ENCODE measurements at places on chromosomes 12 and 14.

DNA sequence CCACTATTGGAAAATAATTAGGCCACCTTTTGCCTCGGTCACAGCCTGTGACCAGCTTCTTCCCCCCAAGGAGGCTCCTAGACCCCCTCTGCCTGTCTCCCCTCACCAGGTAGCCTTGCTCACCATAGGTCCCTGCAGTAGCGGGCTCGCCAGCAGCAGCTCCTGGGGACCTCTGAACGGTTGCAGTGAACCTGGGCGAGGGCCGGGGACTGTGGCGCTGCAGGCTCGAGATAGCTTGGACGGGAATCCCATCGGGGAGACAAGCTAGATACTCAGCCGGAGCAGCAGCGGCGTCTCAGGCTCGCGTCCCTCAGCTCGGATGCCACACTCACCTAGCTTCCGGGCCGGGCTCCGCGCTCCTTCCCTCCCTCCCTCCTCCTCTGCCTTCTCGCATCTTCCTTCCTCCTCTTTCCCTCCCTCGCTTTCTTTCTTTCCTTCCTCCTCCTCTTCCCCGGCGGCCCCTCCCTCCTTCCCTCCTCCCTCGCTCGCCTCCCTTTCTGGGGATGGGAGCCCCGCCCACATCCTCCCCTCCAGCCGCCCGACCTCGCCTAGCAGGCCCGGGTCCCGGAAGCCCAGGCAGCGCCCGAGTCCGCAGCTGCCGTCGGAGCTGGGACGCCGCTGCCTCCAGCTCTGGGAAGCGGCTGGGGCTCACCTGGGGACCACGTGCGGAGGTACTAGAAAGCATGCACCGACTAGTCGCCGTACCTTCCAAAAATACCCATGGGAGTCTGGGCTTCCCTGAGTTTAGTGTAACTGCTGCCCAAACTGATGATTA lies at the start of gene BMP4:
Gene BMP4, minus strand, starts transcription at position 399 of the 775 bp plus-strand sequence. CDS start 4,603 bp downstream, outside the sequence.
- DNase-seq: peak; percentile 99

DNA sequence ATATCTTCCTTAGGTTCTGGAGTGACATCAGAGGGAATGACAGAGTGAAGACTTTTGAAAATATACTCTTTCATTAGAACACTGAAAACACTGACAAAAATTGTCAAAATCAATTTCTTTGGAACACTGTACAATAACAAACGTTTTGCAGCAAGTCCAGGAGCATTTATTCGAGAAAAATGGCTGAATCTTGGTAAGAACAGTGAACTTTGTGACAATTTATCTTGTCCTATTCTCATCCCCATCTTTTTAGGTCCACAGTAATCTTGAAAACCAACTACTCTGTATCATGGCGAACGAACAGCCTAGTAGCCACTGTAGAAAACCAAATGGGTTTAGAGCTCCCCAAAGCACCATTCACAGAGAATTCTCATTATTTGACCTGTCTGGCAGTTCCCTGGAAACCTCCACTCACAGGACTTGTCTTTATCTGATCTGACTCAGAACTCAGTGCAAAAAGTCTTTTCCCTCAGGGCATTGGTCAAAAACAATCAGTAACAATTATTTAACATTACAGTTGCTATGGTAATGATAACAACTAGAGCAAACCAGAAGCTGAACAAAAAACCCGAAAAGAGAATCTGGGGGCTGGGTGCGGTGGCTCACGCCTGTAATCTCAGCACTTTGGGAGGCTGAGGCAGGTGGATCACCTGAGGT lies 20.3 kb upstream of the PPP2R5E start:
- no peak for DNase-seq

DNA sequence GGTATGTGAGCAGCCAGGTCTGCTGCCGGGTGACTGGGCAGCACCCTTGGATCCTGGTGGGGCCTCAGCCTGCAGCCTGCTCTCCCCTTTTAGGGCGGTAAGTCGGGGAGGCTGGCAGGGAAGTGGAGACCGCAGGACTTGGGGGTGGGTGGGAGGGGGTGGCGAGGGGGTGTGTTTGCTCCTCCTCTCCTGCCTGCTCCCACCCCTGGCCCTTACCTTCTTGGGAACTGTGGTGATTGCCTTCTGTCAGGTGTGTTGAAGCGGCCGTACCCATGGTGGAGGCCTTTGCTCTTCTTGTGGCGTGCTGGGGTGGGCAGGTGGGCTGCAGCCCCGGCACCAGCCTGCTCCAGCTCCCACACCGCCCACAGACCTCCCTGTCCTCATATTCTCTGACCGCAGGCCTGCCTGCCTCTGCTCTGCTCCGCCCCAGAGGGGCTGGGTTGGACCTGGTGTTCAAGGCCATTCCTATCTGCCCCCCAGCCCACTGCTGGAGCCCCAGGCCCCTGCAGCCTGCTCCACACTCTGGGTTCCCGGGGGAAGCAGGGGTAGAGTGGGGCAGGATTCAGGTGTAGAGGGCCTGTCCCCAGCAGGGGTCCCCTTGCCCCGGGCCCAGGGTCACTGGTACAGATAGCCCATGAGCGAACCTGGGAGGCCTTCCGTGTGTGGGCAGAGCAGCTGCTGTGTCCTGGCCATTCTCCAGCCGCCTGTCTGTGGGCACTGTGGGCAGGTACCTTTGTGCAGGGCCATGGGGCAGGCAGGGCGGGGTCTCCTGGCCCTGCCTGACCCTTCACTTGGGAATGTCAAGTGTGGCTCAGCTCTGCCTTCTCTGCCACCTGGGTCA lies 5.2 kb downstream of the TEDC1 start:
- DNase-seq: no peak

GRCh38 chr12:106220536-106220935 lies 27.3 kb downstream of the CKAP4 start:
- no peak for DNase-seq

GRCh38 chr12:121274036-121274763 lies 22.3 kb downstream of the CAMKK2 start:
- DNase-seq: no peak

DNA sequence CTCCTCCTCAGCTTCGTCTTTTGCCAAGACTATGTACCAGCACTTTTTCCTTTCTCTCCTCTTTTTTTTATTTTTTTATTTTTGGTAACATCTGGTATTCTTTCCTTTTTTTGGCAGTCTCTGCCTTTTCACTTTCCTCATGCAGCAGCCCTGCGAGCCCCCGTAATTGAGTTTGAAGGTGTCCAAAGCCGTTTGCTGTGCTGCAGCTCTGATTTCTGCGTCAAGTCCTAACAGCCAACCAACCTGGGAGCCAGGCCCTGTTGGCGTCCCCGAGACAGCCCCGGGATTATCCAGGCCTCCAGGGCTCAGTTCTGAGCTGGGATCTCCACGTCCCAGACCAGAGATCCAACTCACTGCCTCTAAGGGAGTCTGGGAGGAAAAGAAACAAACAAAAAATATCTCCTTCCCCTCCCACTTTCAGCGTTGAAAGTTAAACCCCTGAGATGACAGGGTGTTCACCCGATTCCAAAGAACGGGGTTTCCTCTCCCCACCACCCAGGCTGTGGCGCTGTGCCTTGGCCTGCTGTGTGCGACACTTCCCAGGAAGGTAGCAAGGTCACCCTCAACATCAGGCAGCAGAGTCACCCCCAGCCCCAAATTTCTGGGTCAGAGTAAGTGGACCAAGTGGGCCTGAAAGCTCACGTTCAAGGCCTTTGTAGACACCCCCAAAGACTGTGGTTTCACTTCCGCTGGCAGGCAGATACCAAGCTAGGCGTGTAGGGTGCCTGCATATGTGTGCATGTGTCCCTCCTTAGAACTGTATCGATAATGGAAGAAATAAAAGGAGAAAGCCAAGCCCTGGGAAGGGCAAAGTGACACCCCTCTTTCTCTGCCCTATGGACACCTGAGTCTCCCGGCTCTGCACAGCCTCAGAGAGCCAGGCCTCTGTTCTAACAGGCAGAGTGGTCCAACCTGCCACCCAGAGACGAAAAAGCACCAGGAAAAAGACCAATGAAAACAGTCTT lies 11.1 kb downstream of the BCL11B start:
- DNase-seq: no peak

GRCh38 chr14:85061256-85061655 lies 468.7 kb upstream of the FLRT2 start:
- DNase-seq: no peak

GRCh38 chr14:100307766-100308426 lies 1.7 kb upstream of the SLC25A29 start:
- no peak for DNase-seq

DNA sequence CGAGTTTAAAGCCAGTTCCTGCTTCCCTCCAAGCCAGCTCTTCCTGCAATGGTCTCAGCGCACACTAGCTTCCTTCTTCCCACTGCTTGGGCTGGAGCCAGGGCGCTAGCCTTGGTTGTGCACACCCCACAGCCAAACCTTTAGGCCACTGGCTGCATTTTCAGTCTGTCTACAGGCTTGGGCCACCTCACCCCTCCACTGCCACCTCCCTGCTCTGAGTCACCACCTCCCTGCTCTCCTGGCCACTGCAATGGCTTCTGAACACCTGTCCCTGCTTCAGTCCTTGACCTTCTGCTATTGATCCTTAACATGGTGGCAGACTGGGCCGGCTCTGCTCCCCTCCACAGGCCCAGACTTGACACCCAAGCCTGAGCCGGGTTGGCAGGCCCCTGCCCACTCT lies 151.1 kb downstream of the RBM19 start:
- DNase-seq: no peak

- DNase-seq: no peak
Measured at GRCh38 chr12:72191761-72192160, 80.4 kb upstream of the TRHDE start.

- peak; percentile 3 for DNase-seq
Measured at GRCh38 chr12:78473136-78473535, 391.4 kb upstream of the SYT1 start.

- DNase-seq: no peak
Measured at GRCh38 chr12:130357729-130358330, 20.1 kb downstream of the PIWIL1 start.

GRCh38 chr14:103735439-103735814 lies 19.8 kb downstream of the ZFYVE21 start:
- DNase-seq: no peak

- peak; percentile 42 for DNase-seq
Measured at GRCh38 chr12:24760162-24760561, 188.7 kb downstream of the BCAT1 start.

DNA sequence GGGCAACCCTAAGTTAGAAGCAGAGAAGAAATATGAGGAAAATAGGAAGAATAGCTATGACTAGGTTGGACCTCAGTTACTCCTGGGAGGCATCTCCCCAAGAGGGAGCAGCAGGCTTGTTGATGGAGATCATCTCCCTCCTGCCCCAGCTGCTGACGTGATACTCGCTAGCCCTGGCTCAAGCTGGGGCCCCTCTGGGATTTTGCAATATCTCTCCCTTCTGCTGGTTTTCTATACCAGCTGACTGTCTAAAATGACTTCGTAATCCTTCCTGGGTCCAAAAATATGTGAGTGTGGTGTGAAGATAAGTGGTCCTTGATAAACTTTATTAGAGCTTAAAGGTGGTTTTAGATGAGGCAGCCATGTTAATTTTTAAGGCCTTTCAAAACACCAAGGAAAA lies 4.5 kb upstream of the HECTD4 start:
- DNase-seq: no peak

DNA sequence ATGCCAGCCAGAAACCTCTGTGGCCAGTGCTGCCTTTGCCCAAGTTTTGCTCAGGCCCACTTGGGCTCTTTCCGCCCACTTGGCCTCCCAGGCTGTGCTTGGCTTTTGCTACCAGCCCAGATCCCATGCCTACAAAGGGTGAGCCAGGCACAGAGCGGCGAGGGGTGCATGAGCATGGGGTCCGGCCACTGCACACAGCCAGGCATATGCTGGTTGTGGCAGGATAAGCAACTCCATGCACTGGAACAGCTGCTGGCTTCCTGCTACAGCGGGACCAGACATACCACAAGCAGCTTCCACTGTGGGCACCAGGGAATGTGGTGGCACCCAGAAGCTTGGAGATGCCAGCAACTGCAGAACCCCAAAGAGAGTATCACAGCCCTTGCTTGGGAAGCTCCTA lies 45.7 kb upstream of the PRPF39 start:
- DNase-seq: no peak

- no peak for DNase-seq
Measured at GRCh38 chr14:95146079-95146771, 11.1 kb downstream of the DICER1 start.

- no peak for DNase-seq
Measured at GRCh38 chr12:121181181-121181580, 28.7 kb upstream of the P2RX4 start.

GRCh38 chr14:27634056-27634970 lies 1036.5 kb upstream of the NOVA1 start:
- no peak for DNase-seq

DNA sequence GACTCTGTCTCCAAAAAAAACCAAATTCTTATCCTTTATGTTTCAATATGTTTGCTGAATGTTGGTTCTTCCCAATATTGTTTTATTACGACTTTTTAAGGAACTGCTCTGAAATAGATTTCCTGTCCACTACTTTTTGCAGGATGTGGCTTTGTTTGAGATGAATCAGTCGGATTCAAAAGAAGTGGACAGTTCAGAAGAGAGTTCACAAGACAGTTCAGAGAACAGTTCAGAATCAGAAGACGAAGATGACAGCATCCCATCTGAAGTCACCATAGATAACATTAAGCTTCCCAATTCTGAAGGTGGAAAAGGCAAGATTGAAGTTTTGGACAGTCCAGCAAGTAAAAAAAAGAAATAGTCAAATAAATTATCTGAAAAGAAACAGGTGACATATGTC lies 8.2 kb downstream of the NOPCHAP1 start:
- DNase-seq: no peak

DNA sequence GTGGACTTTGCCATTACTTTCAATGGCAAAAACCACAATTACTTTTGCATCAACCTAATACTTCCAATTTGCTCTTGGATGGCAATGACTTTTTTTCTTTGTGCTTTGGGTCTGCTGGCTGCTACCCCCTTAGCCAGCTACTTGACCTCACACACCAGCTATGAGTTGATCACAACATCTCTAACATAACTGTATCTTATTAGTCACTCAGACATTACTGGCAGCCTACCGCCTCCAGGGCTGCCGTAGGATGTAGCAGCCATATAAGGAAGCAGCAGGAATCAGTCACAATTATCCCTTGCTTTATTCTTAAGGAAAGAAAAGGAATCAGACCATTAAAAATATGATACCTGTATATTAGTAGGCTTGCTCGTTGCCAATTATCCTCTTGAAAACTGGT lies 260.5 kb downstream of the ADAMTS20 start:
- DNase-seq: no peak

DNA sequence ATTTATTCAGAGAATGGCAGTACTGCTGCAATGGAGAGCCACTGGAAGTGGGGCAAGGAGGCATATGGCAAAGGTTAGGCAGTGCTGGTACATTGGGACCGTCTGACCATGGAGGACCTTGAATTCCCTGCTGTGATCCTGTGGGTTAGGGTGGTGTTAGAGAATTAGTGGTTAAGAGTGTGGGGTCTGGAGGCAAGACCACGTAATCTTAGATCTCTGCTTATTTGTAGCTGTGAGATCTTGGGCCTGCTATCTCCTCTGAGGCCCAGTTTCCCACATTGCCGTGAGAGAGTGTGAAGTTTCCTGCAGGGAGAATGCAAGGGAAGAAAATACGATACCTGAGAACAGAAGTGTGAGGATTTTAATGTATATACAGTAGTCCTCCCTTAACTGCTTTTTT lies 147.7 kb downstream of the ERC1 start:
- no peak for DNase-seq

- DNase-seq: peak; percentile 37
Measured at GRCh38 chr14:39015360-39015961, 87.6 kb downstream of the SEC23A start.

- DNase-seq: peak; percentile 11
Measured at GRCh38 chr12:34033628-34034296, 11.5 kb downstream of the ALG10 start.

GRCh38 chr12:49811136-49811535 lies 17.1 kb downstream of the NCKAP5L start:
- DNase-seq: no peak
